Activated CD4-positive, alpha-beta T cell treated with anti-CD3 and anti-CD28 coated beads, Interleukin-2, amount 50 U/mL, for 16 hours (primary cell): ENCODE measurements at places on chromosomes 2 and 18.
A peak's percentile ranks its signal among the peaks of the same experiment; 100 is the strongest.

DNA sequence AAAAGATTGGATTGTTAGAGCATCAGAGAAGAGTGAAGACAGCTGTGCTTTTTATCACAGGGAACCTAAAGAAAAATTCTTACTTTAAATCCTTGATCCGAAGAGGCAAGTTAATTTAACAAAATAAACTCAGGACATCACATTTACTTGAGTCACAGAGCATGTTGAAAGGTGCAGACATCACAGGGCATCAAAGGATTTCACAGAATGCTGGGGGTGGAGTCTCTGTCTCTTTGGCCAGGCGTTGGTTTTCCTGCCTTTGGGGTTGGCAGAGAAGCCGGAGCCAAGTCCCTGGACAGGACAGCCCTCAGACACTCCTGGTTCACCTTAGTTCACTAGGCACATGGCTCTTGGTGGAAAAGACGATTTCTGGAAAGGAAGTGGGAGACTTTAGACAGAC, 56.3 kb downstream of the SH3RF3 start:
- DNase-seq: no peak

GRCh38 chr2:235270956-235271355, 222.9 kb upstream of the AGAP1 start:
- DNase-seq: peak; percentile 84

- no peak for DNase-seq
These were observed 54.4 kb downstream of the TMEFF2 start for GRCh38 chr2:192140236-192140839.

DNA sequence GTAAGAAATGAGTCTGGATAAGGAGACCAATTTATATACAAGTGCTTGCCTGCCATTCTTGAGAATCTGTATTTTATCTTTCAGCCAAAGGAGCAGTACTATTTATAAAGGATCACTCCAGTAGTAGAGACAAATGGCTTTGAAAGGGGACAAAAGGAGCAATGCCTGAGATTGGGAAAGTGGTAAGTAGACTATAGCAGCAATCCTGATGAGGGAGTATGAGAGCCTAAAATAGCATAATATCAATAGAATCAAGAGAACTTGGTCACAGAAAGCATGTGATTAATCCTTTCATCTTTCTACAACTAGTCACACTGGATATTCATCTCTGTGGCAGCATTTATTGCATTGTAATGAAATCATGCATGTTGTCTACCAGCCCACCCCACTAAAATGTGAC, 20.2 kb downstream of the NRXN1 start:
- no peak for DNase-seq

- DNase-seq: no peak
These were observed 123.8 kb upstream of the PKDCC start for GRCh38 chr2:41924024-41924423.

DNA sequence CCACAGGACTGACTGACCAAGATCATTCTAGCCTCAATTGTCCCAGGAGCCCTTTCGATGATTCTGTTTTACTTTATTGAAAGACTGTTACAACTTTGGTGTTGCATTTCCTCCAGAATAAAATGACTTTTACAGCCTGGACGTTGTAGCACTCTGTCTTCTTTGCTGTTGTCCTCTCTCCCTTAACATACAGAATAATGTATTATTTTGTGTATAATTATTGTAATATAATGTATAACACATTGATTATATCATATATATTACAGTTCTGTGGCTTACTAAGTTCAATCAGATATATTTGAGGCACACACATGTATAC, 380 bp upstream of the FANCL start:
- DNase-seq: no peak

- no peak for DNase-seq
These were observed 41.5 kb downstream of the RNF144A start for GRCh38 chr2:6958616-6959235.
